Jurkat, Clone E6-1 (cell line): ENCODE measurements at places on chromosomes 3 and 15.

- DNase-seq: no peak
These were observed 13.5 kb downstream of the CMTM7 start for GRCh38 chr3:32405155-32405554.

- DNase-seq: no peak
These were observed 87.7 kb upstream of the ABHD17C start for GRCh38 chr15:80607287-80607980.

- no peak for DNase-seq
These were observed 142.4 kb downstream of the TIGIT start for GRCh38 chr3:114436182-114436581.

DNA sequence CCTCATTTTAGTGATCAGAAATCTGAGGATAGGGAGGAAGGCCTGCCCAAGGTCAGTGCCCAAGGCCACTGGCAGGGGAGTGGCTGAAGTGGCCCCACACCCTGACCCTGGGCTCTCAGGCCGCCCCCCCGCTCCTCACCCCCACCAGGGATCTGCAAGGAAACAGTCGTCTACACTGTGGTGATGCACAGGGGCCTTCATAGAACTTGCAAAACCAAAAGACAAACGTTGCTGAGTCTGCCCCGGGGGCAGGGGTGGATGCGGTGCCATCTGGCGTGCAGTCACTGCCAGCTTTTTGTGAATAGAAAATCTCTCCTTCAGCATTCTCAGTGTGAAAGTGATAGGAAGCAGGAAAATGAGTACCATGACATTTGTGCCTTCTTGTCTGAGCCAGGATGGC lies 41.3 kb downstream of the WHAMM start:
- peak; percentile 78 for DNase-seq

- no peak for DNase-seq
These were observed 480.7 kb upstream of the SUCLG2 start for GRCh38 chr3:68135067-68135466.

DNA sequence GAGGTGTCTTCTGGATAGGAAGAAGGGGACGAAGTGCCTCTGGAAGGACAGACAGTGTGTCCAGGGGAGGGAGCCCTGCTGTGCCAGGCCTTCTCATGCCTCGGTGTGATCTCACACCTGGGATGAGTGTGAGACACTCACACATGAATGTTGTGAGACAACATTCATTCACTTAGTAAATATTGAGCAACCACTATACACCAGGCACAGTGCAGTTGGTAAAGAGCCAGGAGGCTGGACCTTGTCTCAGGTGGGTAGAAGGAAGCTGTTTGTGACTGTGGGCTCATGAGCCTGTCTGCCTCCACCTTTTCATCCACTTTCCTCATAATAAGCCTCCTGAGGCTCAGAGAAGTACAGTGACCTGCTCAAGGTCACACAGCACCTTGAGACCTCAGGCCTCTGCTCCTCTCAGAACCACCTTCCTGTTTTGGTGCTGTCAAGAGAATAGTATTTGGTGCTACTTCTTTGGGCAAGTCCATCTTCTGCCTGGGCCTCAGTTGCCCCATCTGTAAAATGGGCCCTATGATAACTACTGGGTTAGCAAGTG lies 20.9 kb downstream of the SLC6A6 start:
- no peak for DNase-seq

GRCh38 chr3:40718681-40719080 lies 193.9 kb downstream of the ZNF621 start:
- DNase-seq: no peak

- DNase-seq: no peak
These were observed 57.6 kb downstream of the CLDN11 start for GRCh38 chr3:170476291-170476690.

DNA sequence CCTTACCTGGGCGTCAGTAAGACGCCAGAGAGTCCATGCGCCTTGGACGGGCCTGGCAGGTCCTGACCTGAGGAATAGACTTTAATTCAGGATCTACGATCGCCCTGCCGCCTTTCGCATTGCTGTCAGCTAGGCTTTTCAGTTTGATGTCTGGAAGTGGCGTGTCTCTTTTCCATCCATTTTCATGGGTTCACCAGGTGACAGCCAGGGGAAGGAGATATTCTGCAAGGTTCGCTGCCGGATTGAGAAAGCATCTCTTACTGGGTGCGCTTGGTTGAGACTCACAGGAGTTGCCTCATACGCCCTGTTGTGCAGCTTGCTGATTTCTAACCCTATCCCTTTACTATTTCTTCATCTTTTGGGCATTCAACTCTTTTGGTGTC lies 7.4 kb downstream of the EPHA3 start:
- no peak for DNase-seq

DNA sequence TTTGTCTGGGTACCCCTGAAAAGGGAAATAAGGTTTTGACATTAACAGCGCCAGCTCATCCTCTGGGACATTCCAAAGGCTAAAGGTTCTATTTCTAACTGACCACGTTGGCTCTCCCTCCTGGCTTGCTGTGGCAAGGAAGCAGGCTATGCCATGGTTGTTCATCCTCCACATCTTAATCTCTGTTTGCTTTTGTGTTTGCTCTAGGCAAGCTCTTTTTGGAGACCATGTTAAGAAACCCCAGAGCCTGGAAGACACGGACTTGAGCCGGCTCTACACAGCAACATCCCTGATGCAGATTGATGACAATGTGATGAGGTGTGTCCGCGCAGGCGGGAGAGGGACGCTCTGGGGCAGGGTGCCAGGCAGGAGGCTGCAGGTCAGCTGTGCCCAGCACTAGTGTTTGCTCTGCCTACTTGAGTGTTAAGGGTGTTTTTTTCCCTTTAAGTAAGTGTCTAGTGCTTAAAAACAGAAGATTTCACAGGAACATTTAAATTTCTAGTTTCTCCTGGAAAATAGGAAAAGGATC lies 33.3 kb downstream of the RLBP1 start:
- DNase-seq: no peak

DNA sequence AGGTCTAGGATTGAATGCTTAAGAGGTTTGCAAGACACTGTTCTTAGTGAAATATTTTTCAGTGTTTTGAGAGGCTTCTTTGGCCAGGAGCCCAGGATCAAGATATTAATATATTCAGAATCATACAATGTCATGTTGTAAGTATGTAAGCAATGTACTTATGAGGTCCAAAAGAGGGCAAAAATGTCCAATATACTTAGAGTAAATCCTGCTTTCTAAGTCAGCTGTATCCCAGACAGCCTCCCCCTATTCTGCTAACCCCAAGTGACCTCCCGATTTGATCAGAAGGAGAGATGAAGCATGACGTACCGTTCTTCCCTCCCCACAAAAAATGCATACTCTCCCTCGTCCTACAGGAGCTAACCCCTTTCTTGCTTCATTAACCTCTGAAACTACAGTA lies 70.9 kb downstream of the CHAC1 start:
- no peak for DNase-seq

- DNase-seq: peak; percentile 42
These were observed 20.5 kb downstream of the SLC35A5 start for GRCh38 chr3:112582244-112582874.

DNA sequence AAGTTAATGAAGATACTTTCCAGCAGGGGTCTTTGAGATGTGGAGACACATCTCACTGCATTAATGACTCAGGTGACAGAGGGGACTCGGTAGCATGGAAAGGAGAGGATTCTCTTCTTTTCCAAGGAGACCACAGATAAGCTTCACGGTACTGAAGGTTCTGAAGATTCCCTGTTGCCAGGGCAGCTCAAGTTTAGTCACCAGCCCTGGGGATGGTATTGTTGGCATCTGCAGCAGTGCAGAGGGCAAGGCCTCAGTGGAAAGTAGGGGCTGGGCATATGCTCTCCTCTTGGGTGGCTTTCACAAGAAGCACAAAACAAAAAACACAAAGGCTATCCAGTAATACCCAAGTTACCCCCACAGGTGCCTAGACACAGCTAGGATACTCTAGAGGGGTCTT lies 38.0 kb upstream of the MRPL3 start:
- no peak for DNase-seq

DNA sequence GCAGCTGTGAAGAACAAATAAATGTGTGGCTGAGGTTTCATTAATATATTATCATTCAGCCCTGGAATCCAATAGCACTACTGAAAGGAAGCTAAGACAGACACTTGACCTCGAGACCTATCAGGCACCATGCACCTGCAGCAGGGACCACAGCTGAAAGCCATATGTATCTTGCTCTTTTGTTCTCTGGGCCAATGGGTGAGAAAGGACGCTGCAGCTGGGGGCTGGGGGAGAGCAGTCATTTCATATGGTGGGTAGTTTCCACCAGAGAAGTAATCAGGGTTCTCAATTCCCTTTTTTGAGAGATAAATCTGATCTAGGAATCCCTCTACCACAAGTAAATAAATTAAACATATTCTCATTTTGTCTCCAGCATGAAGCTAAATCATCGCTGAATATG lies 225.6 kb upstream of the STRIT1 start:
- DNase-seq: peak; percentile 25

- DNase-seq: no peak
These were observed 94.1 kb upstream of the STRIT1 start for GRCh38 chr3:155387571-155387970.

DNA sequence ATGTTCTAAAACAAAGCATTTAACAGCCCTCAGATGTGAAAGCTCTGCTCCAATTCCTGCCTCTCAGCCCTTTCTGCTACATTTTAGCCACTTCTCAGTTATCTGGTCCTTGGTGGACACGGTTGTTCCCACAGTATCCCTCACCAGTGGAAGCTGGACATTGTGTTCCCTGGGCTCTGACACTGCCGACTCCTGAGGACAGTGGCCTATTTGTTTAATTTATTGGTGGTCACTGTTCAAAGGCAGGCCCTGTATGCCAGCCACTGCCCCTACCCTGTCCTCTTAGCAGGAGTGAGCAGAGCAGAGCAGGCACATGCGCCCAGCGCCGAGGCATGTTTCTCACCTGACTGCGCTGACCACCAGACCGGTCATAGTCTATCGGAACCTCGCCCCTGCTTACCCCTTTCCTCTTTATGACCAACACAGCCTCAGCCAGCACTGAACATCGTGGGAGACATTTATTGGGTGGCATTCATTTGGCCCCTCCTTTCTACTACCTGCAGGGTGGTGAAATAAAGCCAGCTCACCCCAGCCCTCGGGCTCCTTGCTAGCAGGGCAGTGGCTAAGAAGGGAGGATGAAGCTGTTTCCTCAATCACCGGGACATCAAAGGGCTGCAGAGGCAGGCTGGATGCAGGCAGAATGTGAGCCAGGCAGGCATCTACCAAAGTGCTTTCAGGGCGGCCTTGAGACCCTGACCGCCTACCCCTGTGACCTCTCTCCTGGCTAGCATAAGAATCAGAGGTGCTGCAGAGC lies 54.3 kb upstream of the HACD2 start:
- DNase-seq: no peak

- DNase-seq: no peak
These were observed 148.6 kb downstream of the MEIS2 start for GRCh38 chr15:36951731-36952247.

DNA sequence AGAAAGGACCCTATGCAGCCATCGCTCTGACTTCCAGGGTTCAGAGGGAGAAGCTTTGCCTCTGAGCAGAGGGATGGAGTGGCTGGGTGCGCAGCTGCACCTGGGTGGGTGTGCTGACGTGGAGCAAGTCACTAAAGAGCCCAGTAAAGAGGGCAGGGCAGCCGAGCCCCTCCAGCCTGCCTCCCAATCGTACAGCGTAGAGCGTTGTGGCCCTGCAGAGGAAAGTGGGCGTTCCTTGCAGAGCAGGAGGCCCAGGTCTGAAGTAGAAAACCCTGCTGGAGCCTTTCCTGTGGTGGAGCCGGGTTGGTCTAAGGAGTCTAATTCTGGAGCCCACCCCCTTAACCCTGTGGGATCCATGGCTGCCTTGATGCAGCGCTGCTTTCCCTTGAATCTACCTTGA lies 61.0 kb downstream of the ABTB1 start:
- no peak for DNase-seq

GRCh38 chr3:165502707-165503106 lies 306.5 kb upstream of the SLITRK3 start:
- no peak for DNase-seq

GRCh38 chr3:127015282-127016042 lies 32.5 kb downstream of the PLXNA1 start:
- peak; percentile 5 for DNase-seq

- peak; percentile 28 for DNase-seq
These were observed 130.6 kb upstream of the FHIT start for GRCh38 chr3:61381745-61382392.

DNA sequence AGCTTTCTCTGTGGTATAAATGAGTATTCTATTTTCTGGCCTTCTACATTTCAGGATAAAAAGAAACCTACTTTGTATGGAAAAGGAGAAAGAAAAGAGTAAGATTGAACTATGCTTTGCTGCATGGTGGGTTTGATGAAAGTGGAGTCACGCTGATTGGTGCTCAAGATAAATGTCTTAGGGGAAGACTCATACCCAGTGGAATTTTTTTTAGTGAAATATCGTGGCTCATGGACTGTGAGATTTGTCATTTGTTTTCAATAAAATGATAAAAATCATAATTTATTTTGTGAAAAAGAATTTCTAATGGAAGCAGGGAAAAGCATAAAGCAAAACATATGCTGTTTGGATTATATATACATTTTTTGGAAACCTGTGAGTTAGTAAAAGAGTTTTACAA lies 292.5 kb downstream of the ZPLD1 start:
- DNase-seq: no peak

DNA sequence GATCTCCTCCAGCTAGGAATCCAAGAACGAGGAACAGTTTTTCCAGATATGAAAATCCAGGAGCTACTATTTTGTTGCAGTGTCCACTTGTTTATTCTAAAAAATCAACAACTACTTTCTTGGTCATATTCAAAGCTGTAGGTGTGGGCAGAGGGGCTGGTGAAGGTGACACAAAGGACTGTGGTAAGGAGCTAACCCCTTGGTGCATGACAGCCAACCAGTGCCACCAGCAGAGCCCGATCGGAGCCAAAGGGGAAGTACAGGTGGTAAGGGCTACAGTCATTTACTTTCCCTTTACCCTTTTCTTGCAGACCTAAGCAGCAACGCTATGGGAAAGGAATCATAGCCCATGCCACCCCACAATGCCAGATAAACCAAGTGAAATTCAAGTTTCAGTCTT lies 30.7 kb downstream of the PLA1A start:
- DNase-seq: no peak

DNA sequence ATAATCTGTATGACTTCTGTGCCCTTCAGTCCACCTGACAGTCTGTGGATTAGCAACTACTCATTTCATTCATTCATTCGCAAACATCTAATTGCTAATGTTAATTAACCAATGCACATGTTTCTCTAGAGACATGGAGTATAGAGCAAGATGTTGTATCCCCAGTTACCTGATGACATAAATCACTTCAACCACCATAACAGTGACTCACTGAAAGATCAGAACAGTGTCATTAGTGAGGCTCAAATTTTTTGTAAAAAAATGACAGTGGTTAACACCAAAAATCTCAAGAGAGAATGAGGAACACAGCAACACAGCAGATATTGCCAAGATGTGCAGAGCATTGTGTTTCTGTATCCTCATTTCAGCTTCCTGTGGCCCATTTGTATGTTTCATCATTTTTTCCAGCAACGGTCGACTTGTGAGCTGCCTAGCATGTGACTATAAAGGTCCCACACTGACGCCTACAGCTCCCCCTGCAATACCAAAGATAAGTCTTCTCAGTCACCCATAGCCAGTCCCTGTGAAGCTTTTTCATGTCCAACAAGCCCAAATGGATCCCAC lies 3.7 kb upstream of the PLD1 start:
- DNase-seq: peak; percentile 9
